T1000 (cell line): ENCODE measurements at places on chromosomes 11 and 22.

DNA sequence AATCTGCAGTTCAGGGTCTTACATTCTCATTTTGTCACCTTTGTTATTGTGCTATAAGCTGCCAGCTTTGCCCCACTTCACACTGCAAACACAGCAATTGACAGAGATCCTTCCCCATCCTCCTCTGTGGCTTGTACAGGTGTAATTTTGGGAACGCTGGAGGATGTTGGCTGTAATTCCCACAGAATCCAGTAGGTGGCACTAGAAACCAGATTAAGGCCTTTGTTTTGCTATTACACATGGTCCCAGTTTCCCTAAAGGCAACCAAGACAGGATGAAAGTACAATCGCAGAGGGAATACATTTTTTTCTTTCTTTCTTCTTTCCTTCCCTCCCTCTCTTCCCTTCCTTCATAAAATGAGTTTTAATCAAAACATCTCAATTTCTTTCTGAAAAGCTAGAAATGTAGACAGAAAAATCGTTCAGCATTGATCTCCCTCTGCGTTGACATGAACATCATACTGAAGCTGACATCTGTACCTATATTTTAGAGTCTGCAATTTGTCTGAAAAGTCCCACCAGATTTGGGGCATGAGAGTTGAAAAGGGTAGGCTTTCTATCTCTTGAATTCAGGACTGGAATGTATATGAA, 21.3 kb upstream of the NELL1 start:
- peak; percentile 15 for DNase-seq

DNA sequence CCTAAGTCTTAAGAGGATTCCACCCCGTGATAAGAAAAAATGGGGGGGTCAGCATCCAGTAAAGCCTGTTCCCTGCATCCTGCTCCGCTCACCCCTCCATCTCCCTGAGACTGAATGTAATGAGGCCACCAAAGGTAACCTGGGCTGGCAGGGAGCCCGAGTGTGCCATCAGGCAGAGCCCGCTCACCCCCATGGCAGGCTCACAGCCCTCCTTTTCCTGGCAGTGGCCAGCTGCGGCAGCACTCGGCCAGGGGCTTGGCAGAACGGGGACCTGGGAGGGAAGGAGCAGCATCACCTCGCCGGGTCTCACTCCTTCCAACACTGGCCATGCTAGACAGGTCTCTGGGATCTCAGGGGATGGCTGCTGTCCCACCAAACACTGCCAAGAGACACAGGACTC, 64.4 kb downstream of the PRDM11 start:
- DNase-seq, result no peak

DNA sequence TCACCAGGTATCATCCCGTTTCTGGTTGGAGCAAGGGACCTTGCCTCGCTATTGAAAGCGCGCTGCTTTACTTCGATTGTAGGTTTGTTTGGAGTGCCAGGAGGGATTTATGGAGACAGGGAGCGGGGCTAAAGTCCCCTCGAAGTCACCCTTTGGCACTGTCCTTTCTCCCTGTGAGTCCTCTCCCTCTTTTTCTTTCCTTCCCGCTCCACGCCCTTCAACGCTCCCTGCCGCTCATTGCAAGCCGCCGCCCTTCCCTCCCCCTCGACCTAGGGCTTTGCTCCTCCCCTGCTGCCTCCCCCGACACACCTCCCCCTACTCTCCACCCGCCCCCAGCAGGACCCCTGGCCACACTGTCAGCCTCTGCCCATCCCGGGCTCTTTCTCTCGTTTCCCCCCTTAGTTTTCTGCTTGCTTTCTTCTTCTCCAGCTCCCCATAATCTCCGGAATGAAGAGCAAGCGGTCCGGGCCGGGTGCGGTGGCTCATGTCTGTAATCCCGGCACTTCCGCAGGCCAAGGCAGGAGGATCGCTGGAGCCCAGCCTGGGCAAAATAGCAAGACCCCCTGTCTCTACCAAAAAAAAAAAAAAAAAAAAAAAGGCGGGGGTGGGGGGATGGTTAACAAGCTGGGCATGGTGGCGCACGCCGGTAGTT, 41.0 kb downstream of the AHNAK start:
- DNase-seq, result no peak

DNA sequence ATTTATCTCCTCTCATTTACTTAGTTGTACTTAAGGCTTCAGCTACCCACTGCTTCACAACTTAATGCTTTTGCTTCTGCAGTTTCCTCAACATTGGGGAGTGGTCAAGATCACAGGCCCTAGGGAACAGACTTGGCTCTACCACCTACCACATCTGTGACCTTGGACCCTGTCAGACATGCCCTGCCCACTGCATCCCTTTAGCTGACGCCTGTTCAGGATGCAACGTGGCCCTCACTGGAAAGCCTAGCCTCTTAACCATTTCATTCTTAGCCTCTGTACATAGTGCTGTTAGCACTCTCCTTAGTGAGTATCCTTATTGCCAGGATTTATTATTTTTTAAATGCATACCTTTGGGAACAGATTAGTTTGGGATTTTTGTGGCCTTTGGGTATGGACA, 34.4 kb downstream of the TNRC6B start:
- DNase-seq, result no peak

DNA sequence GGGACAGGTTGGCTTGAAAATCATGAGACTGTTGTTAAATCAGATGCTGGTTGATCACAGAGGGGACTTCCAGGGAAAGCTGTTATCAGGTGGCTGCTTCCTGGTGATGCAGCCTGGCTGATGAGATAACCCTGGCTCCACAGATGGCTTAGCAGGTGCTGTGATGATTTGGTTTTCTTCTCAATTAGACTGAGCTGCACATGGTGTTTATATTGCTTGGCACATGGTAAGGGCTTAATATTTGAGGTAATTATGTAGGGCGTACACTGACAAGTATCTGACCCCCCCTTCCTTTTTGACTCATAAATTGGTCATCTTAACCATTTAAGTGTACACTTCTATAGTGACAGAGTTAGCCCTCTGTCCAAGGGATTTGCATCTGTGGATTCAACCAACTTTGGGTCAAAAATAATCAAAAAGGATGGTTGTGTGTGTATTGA, 7.0 kb downstream of the RPS3 start:
- no peak for DNase-seq

DNA sequence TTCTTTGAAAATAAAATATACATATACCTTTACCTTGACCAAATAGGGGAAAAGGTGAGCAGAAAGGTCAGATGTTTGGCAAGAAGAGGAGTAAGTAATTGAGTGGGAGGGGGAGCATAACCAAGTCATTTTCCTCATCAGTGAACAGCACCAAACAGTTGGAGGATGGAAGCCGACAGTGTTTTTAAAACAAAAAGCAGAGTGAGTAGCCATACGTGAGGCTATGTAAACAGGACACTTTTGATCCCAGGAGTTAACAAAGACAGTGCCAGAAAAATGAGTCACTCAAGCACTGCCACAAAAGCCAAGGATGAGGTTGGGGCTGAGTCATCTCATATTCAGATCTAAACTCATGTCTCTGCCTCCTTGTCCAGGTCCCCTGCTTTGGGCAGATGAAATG, 734.7 kb downstream of the KCNA4 start:
- peak; percentile 55 for DNase-seq

- no peak for DNase-seq
These were observed 166.7 kb downstream of the TBC1D22A start for GRCh38 chr22:46929046-46929709.

DNA sequence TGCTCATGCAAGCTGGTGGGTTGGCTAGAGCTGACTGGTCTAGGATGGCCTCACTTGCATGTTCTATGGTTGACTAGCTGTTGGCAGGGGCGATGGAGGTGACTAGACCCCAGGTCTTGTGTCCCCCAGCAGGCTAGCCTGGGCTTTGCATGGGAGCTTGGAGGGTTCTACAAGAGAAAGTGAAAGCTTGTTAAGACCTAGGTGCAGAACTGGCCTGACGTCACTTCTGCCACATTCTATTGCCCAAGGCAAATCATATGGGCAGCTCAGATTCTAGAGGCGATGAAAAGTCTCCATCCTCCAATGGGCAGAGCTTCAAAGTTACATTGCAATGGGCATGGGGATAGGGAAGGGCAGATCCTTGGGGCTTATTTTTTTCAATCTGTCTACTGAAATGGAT, 170.9 kb downstream of the MIAT start:
- no peak for DNase-seq

DNA sequence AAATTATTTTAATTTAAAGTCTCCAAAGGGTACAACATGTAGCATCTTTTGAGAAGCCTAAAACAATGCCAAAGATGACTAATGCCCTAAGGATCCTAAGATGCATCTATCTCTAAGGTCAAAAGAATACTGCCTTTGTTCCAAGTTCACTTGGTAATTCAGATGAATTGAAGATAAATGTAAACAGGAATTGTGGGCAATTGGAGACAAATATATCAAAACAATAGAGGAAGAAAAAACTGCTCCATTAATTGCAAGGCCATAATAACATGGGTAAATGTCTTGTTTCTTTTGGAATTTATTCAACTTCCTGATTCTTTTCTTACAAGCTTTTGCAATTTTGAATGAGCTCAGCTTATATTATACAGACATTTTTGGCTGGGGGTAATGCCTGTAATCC, 338.6 kb downstream of the TTC28 start:
- no peak for DNase-seq

DNA sequence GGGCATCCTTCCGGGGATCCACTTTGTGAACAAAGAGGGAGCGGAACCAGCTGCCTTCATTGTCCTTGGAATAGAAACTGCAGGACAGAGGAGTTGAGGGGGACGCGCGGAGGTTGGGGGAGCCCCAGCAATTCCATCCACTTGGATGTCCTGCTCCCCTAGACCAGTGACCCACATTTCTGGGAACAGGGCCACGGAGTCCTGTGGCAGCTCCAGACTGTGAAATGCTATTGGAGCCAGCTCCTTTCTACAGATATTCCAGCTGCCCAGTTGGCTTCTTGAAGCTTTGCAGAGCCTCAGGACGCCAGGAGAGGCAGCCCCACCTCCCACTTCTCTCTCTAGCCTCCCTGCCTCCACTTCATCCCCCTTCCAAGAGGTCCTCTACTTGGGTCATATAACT, 10.5 kb downstream of the NIPSNAP1 start:
- no peak for DNase-seq

DNA sequence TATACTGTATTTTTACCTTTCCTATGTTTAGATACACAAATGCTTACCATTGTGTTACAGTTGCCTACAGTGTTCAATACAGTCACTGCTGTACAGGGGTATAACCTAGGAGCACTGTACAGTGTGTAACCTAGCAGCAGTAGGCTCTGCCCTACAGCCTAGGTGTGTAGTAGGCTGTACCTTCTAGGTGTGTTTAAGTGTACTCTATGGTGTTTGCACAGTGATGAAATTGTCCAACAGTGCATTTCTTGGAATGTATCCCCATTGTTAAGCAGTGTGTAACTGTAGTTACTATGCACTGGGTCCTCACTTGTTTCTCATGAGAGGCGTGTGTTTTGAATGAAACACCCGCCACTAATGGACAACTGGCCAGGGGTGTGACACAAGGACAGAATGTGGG, 269.0 kb downstream of the OPCML start:
- no peak for DNase-seq

DNA sequence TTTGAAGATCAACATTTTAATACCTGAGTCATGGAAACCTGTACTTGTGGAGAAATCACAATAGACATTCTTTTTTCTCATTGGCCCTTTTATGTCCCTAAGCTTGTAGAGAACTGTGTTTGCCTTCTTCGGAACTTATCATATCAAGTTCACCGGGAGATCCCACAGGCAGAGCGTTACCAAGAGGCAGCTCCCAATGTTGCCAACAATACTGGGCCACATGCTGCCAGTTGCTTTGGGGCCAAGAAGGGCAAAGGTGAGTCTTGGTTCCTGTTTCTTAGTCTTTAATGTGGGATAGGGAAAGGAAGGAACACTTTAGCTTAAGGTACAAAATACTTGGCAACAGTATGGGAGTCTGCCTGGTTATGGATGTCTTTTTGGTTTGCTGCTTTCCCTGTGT, 44.2 kb downstream of the CTNND1 start:
- DNase-seq, result no peak

DNA sequence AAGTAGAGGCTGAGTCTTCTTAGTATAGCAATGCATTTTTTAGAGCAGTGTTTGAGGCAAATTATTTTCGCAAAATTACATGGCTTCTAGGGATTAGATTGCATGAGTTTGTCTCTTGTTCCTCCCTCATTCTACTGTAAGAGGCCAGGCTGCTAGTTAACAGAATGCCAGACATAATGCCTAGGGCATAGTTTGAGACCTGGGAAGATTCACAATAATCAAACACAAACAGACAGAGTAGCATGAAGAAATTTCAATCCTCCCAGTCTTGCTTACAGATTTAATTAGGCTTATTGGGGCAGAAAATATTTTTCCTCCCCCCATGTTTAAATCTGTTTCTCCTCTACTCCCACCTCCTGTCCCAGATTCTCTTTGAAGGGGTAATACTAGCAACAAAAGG, 48.3 kb downstream of the ARHGEF12 start:
- DNase-seq, result no peak

DNA sequence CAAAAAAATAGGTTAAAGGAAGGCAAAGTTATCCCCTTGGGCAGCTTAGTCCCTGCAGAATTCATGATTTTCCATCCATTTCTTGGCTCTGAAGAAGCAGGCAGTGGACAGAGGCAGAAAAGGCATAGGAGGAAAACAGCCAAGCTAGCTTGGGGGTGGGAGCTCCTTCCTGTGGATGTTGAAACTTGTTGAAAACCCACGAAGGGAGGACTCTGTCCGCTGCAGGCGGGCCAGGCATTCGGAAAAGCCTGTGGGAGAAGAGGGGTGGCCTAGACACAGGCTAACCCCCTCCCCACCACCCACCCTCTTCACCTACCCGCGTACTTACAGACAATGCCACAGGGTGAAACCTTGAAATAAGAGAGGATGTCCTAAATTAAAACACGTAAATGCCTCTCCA, 72.1 kb downstream of the C22orf31 start:
- no peak for DNase-seq

DNA sequence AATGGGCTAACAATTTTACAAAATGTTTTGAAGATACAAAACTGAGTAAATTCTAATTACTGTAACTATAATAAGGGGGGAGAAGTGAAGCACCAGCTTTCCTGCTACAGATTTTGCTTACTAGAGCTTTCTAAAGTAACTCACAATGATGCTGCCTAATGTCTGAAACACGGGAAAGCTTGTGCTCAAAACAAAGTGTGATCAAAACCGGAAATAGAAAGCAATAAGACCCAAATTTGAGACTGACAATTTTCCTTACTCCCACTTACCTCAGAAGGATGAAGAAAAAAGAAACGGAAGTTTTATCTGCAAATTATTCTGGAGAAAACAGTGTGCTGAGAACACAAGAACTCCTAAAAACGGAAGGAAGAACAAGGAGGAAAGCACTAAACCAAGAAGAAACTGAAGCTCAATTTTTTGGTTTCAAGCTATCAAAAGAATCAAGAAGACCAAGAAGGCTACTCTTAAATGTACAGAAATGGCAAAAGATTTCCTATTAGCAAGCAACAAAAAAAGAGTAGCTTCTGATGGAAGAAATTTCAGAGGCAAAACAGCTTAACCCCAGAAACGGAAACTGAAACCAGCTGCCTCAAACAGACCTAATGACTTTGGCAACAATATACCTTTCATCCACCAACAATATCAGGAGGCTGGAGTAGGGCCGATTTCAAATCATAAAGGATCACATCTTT, 33.4 kb downstream of the AMBRA1 start:
- no peak for DNase-seq

GRCh38 chr11:34546511-34547209, 33.1 kb upstream of the ELF5 start:
- no peak for DNase-seq
